ENCODE measurements at places on chromosomes 5 and 9.
A peak's percentile ranks its signal among the peaks of the same experiment; 100 is the strongest.

DNA sequence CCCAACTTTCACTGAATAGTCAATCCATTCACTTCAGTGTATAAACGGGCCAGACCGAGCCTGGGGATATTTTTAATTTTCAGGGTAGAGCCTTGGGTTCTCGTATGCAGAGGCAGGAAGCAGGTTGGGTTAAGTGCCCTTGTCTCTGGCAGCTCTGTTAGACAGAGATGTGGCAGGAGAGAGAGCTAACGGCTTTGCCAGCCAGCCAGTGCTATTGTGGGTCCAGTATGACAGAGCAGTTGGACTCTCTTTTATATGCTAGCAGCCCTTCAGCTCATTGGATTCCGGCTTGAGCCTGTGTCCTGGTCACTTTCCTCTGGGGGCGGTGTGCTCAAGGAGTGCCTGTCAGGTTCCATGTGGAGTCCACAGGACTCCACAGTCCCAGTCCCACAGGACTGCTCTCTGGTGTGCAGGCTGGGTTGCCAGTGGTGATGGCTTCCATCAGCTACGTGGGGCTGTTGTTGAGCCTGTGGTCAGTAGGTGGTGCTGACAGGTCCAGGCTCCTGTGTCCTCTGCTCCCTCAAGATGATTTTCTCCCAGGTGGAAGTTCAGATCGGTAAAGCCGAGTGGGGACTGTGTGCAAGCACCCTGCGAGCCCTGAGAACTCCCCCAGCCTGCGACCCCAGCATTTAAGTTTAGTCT lies 14.3 kb downstream of the CLTA start:
- no peak for DNase-seq

- DNase-seq: no peak
Measured at GRCh38 chr5:74428876-74429275, 211.7 kb downstream of the ENC1 start.

GRCh38 chr5:6830643-6831239 lies 117.5 kb downstream of the TENT4A start:
- DNase-seq: no peak

GRCh38 chr5:14147210-14147609 lies 4.1 kb downstream of the TRIO start:
- no peak for DNase-seq

DNA sequence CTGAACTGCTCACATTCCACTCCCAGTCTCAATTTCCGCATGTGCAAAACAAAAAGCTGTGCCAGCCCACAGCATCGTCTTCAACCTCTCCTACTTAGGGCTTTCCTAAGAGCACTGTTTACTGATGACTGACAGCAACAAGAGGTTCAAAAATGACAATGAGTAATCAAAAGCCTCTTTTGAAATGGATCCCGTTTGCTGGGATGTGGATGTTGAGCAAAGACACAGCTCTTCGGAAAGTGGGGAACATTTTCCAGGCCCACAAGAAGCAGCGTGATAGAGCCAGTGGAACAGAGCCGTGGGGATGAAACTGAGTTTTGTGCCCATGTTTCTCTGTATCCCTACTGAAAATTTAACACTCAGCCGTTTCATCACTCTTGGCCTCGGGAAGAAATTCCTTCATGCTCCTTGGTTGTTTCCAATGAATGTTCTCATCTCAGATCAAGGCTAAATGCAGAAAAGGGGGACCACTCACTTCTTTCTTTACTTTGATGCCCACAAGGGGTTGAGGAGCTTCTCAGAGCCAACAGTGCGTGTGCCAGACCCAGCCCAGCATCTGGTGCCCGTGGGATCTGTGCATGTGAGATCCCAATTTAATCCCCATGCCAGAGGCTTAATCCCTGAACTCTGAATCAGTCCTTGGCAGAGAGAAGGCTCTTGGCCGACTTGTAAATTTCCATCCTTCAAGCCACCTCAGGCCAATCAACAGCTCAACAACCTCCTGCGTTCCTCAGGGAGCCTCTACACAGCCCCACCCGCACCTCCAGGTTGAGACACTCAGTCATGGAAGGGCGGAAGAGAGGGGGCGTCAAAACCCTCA lies 230.2 kb upstream of the DAPK1 start:
- peak; percentile 86 for DNase-seq

DNA sequence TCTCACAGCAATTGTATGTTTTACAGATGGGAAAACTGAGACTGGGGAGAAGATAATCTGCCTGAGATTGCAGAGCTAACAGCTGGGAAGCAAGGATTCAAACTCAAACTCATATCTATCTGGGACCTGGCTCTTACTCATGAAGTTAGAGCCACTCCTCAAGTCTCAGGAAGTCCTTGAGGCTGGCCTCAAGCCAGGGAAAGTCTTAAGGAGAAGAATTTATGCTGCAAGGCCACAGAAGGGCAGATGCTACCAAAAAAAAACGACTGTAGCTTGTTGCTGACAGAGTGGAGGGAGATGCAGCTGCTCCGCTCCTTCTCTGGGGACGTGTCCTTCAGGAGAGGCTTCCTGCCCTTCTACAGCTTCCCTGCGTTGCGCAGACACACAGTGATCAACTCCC lies 39.8 kb downstream of the BARHL1 start:
- no peak for DNase-seq

GRCh38 chr9:7756088-7756487 lies 43.5 kb downstream of the DMAC1 start:
- no peak for DNase-seq

- peak; percentile 56 for DNase-seq
Measured at GRCh38 chr5:142929587-142929986, 159.4 kb downstream of the ARHGAP26 start.

GRCh38 chr5:153964880-153965645 lies 73.6 kb downstream of the FAM114A2 start:
- DNase-seq: peak; percentile 65

Measured in left hindlimb (tissue), 1 donor.